GM04503 (cell line): ENCODE measurements at places on chromosomes 11 and 22.

DNA sequence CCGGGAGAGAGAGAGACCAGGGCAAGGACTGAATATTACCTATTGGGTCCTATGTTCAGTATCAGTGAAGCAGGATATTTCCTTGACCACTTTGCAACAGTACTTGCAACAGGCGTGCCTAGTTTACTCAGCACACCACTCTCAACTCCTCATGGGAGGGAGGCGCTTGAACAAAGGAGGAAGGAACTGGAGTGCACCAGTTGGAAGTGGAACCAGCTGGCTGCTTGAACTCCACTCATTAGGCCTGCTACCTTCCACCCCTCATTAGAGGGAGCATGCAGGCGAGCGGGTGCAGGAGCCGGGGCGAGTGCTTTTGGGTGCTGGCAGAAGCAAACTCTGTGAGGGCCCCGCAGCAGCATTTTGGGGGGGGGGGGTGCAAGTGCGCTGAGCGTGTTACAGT, 1369.6 kb upstream of the RAG2 start:
- DNase-seq = no peak

- DNase-seq = peak; percentile 40
Measured at GRCh38 chr22:35705141-35705540, 12.5 kb upstream of the APOL5 start.

DNA sequence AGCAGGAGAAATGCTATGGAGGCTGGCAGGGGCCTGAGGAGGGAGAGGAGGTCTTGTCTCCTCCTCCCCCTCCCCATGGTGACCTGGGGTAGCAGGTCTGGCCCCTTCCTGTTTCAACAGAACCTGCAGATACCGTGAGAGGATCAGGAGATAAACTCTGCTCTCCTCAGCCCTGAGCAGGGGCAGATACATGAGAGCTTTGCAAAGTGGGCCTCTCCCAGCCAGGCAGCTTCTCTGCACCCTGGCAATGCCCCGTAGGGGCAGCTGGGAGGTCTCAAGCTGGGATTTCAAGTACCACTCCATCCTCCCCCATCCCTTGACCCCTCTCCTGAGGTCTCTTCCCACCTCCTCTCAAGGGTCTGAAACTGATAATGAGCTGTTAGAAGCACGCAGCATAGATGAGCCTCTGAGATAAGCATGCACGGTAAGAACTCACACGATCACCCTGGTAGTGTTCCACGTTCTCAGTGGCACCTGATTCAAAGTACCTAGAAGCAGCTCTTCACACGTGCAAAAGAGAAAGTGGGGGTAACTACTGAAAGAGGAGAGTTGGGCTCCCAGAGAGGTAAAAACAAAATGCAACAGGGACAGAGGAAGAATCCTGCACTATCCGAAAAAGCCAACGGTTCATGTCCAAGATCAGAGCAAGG, 4.9 kb upstream of the CCDC86 start:
- DNase-seq = no peak

DNA sequence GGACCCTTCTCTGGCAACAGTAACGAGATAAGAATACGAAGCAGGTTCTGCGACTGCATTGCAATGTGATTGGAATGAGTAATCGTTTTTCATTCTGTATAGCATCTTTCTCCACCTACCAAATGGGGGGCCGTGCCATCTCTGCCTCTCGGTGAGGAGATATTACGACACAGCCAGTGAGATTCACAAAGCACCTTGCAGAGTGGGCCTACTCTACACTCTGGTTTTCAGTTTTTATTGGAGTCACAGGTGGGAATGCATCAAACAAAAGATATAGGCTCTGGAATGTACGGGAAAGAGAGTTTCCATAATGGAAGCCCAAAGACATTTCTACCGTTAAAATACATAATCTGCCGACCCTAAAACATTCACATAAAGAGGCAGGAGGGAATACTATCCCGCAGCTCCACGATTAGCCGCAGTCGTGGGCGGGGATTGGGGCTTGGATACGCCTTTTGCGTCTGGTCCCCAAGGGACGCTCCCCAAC, 423 bp upstream of the RTN3 start:
- no peak for DNase-seq

- DNase-seq = peak; percentile 9
Measured at GRCh38 chr11:67640021-67640757, 626 bp upstream of the TBX10 start.

DNA sequence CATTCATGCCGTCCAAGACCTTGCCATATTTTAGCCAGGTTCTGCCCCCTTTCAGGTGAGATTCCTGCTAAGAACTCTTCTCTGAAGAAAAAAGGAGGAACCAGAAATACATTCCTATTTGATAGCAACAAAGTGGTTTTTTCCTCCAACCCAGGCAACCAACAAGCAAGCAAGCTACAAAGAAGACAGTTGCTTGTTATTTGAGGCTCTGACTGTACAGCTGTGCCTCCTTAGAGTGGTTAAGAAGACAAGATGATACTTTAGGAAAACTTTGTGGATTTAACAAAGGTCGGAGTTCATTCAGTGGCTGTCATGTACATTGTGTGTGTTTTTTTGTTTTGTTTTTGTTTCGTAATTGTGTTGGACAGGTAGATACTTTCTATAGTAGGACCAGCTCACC, 21.7 kb downstream of the TEAD1 start:
- DNase-seq = no peak
